SJCRH30 (cell line): ENCODE measurements at places on chromosomes 4 and X. TPM values are rescaled to one million over a fixed set of nuclear protein-coding genes. Genes with fewer than 3 reads are reported as not detected.

LDB2 gene
- 0.18 and 0.51 TPM in 2 replicates for total RNA-seq

FOXP3 gene
- total RNA-seq = not detected in 2 replicates

JCHAIN gene
- total RNA-seq = not detected in 2 replicates

SNX12 gene
- total RNA-seq = 103 and 105 TPM in 2 replicates

PRDM5 gene
- 31.4 and 40.5 TPM in 2 replicates for total RNA-seq

PPID gene
- total RNA-seq = 26.2 and 26.9 TPM in 2 replicates

KLHL13 gene
- total RNA-seq = 47.0 and 48.3 TPM in 2 replicates

LAP3 gene
- total RNA-seq = 58.3 and 61.5 TPM in 2 replicates

CENPC gene
- total RNA-seq = 27.2 and 36.4 TPM in 2 replicates

RBM41 gene
- total RNA-seq = 7.9 and 10.8 TPM in 2 replicates

ZNF182 gene
- total RNA-seq = 4.2 and 4.4 TPM in 2 replicates

CACNA1F gene
- total RNA-seq = not detected in 2 replicates

DNA sequence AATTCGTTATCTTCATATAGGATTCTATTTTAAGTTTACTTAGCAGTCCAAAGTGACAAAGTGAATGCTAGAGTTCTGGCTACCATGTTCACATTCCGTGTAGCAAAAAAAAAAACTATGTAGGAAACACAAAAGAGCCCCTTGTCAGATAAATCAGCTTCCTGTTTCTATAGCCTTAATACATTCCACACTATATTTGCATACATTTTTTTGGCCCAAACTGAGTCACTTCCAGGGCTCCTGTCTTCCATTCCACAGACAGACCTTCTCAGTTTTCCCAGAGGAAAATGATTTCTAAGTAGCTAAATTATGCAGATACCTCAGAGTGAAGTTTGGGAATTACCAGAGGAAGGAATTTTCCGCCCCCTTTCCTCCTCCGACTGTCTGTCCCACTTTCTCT lies 841.9 kb upstream of the HS3ST1 start:
- no peak for DNase-seq

- DNase-seq = peak; percentile 12
Observed at GRCh38 chr4:159150396-159150795, 47.5 kb downstream of the RAPGEF2 start.

DNA sequence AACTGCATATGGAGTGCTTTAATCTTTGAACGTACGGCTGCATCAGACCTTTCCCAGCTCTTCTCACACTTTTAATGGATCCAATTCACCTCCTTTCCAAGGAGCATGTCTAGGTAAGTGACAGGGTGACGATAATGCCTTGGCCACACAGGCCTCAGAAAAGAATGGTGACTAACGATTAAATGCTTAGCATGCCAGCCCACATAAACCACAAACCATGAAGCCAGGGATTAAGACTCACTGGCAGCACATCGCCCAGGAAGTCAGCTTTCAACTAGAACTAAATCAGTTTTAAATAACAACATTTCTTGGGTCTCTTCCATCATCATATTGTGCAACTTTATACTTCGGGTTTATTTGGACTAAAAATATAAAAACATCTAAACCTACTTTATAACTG lies 28.7 kb downstream of the INPP4B start:
- DNase-seq = peak; percentile 75

DNA sequence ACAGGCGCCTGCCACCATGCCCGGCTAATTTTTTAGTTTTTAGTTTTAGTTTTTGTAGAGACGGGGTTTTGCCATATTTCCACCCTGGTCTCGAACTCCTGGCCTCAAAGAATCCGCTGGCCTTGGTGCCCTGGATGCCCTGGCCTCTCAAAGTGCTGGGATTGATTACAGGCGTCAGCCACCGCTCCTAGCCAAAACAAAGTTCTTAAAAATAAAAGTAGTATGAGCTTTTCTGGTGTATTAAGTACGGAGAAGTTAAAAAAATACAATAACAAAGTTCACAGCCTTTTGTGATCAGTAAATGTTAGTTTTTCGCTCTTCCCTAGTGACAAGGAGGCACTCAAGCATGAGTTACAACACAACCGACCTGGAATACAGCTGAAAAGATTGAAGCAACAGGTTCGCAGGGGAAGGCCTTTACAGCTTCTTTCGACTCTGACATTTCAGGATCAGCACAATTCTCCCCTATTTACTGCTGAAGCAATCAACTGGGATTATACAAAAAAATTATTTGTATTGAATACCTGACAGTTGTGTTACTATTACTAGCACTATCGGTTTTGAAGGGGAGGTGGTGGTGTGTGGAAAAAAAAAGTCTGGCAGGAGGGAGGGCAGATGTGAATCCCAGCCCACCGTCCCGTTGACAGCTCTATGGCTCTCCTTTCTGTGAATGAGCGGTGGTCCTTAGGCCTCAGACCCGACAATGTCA lies 893 bp upstream of the METAP1 start:
- no peak for DNase-seq

GRCh38 chr4:140158365-140159030 lies 4.5 kb upstream of the MAML3 start:
- DNase-seq = no peak

DNA sequence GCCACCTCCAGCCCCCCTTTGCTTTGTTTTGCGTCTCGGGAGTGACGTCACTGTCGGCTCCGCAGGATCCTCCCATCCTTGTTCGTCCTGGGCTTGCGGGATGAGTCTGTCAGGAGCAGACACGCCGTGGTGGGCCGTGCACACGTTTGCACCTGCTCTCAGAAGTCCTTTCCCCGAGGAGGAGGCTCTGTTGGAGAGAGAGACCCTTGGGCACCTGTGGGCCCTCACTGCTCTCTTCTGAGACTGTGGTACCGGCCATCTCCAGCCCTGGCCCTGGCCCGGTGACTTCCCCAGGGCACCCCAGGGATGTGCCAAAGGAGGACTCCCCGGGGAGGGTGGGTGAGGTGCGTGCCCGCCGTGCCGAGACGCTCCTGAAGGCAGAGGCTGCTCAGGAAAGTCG lies 76.1 kb upstream of the PPP2R3B start:
- no peak for DNase-seq

DNA sequence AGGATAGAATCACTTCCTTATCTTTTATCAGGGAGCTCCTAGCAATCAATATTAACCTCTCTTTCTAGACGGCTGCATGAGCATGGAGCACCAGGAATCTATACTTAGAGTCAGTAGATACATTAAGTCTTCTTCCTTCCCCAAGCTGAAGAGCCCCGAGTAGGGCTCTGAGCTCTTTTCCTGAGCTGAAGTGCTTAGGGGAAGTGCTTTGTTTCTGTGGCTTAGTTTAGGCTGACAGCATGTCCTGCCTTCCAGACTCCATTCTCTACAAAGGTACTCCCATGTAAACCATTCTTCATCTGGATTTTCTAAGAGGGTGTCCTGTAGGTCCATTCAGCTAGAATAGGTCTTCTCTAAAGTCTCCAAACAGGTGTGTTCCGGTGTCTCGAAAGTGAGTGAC lies 127.5 kb upstream of the AFF2 start:
- no peak for DNase-seq

DNA sequence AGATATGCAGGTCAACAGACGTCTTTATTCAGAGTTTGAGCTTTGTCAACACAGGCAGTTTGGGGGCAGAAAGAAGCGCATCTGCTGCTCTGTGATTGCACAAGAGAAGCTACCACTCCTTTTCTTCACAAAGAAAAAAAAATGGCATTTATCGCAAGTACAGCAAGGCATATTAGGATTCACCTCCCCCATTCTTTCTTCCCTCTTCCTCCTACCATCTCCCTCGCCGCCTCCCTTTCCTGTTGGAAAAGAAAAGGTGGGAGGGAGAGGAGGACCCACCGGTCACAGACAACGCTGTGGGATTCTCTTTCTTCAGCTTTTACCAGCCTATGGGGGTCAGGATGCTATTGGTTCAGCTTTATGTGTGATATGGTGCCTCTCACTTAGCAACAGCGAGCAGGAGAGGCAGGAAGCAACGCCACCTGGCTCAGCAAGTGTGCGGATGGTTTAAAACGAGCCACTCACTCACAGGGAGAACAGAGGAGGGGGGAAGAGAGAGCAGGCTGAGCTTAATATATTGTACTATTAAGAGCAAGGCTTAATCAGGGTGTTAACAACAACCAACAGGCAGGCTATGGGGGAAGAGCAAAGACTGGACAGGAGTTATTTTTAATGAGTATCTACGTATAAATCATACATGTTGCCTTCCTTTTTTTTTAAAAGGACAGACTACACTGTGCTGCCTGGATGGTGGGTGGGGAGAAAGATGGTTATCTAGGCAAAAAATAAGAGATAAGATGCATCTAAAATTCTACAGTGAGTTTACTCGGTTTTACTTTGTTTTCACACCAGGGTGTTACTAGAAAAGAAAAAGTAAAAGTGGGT lies 104.7 kb downstream of the MAML3 start:
- DNase-seq = no peak

- no peak for DNase-seq
Observed at GRCh38 chrX:276581-277201, 4.5 kb upstream of the PLCXD1 start.

DNA sequence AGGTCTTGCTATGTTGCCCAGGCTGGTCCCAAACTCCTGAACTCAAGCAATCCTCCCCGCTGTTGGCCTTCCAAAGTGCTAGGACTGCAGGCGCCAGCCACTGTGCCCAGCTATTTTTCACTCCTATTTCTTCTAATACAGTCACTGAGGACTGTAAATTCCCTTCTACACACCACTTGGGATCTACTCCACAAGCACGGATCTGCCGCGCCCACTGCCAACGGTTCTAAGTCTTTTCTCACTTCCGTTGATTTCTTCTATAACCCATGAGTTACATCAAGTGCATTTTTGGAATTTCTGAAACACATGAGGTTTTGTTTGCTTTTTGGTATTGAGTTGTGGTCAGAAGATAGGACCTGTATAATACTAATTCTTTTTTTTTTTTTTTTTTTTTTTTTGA lies 48.6 kb downstream of the FAM53A start:
- no peak for DNase-seq

- DNase-seq = no peak
Observed at GRCh38 chr4:121199742-121200561, 35.8 kb upstream of the TNIP3 start.

DNA sequence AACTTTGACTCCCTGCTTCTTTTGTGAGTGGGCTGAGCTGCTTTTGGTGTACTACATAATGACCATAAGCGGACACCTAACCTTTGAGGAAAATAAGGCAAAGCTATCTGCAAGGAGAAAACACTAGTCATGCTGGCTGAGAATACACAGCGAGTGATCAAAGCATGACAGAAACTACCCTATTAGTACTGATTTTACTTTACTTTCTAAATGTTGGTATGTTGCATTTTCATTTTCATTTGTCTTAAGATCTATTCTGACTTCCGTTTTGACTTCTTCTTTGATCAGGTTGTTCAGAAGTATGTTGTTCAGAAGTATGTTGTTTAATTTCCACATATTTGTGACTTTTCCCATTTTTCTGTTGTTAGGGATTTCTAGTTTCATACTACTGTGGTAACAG lies 361.1 kb downstream of the TRAM1L1 start:
- no peak for DNase-seq

DNA sequence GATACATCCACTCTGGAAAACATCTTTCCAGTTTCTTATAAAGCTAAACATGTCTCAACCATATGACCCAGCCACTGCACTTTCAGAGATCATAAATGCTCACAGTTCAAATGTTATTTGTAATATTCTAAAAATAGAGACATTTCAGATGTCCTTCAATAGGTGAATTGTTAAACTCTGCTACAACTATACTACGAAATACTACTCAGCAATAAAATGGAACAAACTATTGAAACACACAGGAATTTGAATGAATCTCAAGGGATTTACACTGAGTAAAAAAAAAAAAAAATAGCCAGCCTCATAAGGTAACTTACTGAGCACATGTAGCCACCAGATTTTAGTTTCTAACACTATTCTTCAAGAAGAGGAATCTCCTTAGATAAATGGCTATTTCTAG lies 253.9 kb downstream of the PCDH18 start:
- no peak for DNase-seq

DNA sequence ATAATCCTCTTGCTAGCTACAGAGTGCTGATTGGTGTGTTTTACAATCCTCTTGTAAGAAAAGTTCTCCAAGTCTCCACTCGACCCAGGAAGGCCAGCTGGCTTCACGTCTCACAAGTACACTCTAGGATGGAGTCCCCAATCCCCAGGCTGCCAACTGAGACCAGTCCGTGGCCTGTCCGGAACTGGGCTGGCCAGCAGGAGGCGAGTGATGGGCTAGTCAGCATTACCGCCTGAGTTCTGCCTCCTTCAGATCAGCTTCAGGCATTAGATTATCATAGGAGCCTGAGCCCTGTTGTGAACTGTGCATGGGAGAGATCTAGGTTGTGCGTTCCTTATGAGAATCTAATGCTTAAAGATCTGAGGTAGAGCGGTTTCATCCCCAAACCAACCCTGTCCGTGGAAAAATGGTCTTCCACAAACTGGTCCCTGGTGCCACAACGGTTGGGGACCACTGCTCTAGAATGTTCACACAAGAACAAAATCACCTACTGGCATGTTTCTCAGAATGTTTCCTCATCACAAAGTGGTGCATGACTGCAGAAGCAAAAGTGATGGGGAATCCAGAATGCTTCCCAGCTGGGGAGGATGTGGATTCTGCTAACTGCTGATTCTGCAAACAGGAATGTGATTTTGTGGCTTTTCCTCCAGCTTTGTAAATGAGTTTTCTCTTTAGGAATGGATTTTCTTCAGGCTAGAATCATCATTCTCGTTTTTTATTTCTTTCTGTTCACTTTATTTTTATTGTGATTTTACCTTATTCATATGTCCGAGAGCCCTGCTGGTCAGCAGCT lies 40.9 kb downstream of the SEPTIN11 start:
- no peak for DNase-seq

- no peak for DNase-seq
Observed at GRCh38 chrX:130877892-130878341, 25.1 kb downstream of the ENOX2 start.

DNA sequence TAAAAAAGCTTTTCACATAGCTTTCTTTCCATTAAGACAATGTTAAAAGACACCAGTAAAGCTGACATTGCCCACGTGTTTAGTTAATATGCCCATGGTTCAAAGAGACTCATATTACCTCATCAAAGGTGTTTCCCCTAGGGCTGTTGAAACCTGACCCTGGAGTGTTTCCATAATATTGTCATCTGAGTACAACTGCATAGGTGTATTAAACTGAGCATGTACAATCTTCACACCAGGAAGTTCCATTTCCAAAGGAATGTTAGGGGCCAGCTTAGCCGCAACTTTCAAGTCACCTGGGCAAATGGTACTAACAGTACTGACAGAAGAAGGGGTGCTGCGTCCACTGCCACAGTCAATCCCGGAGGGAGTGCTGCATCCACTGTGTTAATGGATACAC lies 27.1 kb downstream of the PDLIM3 start:
- no peak for DNase-seq
